Activated CD4-positive, CD25-positive, alpha-beta regulatory T cell treated with anti-CD3 and anti-CD28 coated beads, Interleukin-2, amount 50 U/mL, for 16 hours (primary cell): ENCODE measurements at places on chromosomes 2 and 18.

- no peak for DNase-seq
These were observed 2.6 kb upstream of the HNRNPLL start for GRCh38 chr2:38605298-38605830.

- no peak for DNase-seq
These were observed 43.5 kb upstream of the KCNG2 start for GRCh38 chr18:79754022-79754761.

- no peak for DNase-seq
These were observed 488.6 kb upstream of the SMIM21 start for GRCh38 chr18:75915941-75916623.

DNA sequence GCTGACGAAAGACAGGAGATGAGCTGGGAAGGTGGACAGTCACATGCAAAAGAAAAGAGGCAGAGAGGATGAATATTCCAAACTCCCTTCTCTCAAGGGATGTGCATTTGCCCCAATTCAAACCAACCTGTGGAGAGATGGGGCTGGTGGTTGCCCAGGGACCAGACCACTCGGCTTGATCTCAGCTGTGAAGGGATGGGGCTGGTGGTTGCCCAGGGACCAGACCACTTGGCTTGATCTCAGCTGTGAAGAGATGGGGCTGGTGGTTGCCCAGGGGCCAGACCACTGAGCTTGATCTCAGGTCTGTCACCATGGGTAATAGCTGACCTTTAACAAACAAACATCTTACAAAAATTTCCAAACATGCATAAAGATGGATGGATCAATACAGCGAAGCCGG lies 42.5 kb upstream of the SALL3 start:
- no peak for DNase-seq

DNA sequence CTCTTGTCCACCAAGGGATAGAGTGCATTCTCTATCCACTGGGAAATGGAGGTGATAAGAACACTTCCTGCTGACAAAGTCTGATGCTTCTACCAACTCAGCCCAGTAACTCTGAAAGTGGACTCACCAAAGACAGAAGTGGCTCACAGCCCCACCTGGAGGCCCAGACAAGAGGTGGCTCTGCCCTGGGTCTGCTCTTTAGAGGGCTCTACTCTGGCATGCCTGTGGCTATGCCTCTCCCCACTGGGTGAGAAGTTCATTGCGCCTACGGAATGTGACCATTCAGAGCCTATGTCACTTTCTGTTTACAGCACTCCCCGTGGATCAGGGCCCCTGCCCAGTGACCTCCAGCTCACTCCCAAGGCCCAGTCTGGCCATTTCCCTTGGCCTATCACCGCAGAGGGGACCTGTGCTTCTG lies 13.5 kb upstream of the XDH start:
- DNase-seq, result no peak

DNA sequence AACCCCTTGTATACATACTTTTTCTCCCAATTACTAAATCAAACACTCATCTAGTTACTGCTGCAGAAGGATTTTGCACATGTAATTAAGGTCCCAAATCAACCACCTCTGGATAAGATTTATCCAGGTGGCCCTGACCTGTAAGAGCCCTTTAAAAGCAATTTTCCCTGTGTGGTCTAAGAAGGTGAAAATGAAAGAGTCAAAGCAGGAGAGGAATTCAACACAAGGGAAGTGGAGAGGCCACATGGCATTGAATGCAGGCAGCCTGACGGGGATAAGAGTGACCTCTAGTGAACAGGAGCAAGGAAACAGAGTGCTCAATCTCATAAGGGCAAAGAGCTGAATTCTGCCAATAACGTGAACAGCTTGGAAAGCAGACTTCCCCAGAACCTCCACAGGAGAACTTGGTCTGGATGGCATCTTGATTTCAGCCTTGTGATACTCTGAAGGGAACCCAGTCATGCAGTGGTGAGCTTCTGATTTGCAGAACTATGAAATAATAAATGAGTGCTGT lies 27.2 kb downstream of the PPP3R1 start:
- no peak for DNase-seq

GRCh38 chr2:30869988-30870387 lies 62.7 kb upstream of the CAPN13 start:
- no peak for DNase-seq

GRCh38 chr2:234788841-234789240 lies 163.0 kb upstream of the SH3BP4 start:
- DNase-seq, result no peak

DNA sequence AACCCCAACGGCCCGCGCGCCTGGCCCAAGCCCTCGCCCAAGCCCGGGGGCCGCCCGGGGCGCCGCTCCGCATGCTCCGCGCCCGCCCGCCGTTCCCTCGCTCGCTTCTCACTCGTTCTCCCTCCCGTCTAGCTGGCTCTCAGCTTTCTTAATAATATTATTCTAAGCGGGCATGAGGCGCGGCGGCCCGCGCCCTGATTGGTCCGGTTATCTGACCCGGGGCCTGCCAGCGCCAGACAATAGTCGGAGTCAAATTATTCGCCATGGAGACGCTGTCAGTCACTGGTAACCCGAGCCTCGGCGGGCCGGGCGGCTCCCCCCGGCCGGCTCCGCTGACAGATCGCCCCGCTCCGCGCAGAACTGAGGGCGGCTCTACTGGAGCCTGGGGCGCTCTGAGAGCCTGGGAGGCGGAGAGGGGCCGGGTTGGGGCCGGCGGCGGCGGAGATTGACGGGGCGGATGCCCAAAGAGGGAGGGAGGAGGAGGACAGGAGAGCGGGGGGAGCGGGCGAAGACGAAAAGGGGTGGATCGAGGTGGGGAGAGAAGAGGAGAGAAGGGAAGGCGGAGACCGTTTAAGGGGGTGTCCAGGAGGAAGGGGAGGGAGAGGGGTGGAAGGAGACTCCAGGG lies at the start of gene SIX2:
TSS of gene SIX2 (minus strand) at position 150 of the 625 bp plus-strand sequence. CDS start 342 bp downstream, outside the sequence.
- DNase-seq, result no peak

- DNase-seq, result no peak
These were observed 277.4 kb downstream of the SETBP1 start for GRCh38 chr18:44958040-44958439.

DNA sequence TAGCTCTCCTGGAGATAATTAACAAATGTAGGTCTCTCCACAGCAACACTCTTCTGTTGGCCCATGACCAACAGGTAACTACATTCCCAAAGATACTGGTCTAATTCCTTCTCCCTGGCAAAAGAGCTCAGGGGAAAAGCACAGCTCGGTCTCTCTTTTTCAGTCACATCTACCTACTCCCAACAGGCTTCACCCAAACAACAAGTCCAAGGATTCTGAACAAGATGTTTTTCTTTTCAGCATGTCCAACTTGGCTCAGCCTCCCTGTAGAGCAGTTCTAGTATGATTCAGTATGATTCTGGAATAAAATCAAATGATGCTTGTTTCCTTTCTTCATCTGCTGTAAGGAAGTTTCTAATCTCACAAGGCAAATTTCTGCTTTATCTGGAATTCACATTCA lies 1704.8 kb upstream of the PIK3C3 start:
- DNase-seq, result no peak

GRCh38 chr18:58215011-58215410 lies 171.0 kb downstream of the NEDD4L start:
- DNase-seq, result no peak

DNA sequence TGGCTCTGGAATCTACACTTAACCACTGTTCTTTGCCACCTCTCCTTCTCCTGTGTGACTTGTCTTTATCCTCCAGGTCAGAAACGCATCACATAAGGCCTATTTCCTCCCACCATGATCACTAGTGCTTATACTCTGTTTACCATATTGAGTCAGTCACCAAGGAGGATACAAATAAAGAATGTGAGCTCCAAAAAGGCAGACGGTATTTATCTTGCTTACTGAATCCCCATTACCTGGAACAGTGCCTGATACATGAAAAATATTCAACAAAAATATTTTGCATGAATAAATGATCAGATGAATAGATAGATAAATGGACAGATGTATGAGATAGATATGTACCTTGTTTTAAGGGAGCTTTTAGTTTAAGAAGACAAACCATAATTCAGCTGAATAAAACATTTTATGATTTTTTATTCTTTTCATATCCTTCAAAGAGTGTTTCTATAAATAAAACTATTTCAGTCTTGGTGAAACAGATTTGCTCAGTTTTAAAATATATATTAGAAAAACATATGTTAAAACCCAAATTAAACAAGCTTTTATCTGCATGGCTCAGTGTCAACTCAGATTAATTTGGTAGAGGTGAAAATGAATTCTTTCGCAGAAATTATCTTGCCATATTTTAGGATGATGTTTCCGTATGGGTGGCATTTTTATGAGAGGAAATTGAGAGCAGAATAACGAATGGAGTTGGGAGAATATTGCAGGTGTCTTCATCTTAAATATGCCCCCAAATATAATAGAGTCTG lies 799.9 kb downstream of the DCC start:
- DNase-seq, result no peak

DNA sequence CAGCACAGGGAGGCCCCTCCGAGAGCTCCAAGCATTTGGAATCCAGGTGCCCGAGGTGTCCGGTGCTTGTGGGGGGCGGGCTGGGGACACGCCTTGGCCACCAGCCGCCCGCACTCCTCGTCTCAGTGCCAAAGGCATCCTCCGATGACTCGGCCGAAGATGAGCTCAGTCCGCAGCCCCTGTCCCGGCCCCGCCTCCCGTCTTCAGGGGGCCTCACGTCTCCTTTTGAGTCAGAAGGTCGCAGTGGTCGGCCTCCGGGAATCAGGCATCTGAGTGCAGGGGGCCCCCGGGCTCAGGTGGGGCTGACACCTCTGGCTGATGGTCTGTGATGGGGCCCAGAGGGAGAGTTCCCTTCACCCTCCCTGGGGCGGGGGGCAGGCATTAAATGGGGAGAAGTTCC lies 74.8 kb downstream of the NFATC1 start:
- DNase-seq, result no peak

GRCh38 chr2:233079953-233080835 lies 20.1 kb downstream of the INPP5D start:
- no peak for DNase-seq

DNA sequence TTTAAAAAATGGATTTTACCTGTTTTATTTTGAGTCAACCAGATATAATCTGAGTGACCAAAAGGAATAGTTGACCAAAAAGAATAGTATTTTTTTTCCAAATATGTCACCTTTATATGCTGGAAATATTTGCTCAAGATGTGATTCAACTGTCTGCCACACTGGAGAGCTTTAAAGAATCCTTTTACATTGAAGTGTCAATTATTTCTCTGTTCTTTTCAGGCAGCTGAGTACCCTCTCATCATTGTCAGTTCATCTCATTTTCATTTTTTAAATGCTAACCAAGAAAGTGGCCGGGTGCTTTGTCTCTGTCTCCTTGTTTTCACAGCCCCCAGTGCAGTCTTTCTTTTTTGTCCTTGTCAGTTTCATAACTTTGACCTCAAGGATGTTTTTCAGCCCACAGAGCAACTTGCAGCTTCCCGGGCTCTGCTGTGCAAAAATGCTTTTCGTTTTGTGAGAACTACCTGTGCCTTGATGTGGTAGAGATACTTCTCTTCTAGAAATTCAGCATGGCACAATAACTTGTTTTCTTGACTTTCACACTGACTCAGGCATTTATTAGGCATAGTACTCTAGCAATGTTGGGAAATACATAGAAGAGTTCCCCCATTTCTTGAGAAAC lies 23.4 kb upstream of the CERS6 start:
- DNase-seq, result no peak

DNA sequence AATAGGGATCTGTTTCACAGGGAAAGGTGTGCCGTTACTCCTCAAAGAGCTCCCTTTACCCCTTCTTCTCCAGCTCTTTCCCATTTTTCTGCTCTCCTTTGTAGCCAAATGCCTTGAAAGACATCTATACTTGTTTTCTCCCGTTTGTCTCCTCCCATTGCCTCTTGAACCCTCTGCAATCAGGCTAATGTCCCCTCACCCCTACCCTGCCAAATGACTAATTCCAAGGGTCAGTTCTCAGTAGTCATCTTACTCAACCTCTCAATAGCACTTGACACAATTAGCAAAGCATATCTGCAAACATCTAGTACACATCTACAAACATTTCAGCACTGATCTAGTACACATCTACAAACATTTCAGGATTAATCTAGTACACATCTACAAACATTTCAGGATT lies 12.6 kb downstream of the MRO start:
- DNase-seq, result no peak

GRCh38 chr2:188705191-188705590 lies 269.0 kb upstream of the COL3A1 start:
- no peak for DNase-seq

DNA sequence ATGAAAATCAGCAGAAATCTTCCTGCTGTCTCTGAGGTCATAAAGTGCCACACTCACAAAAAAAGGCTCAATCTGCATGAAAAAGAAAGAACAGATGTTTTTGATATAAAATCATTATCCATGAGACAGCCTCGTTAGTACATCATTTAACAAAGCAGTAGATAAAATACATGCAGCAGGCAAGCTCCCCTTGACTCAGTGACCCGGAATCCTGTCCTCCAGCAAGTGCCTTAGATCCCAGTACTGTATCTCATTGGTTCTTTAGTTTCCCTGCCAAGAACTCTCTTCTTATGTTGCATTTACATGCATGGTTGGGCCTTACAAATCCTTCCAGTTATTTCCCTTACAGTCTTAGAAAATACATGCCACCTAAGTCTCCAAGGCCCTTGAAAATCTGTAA lies 148.9 kb upstream of the CCDC195 start:
- DNase-seq, result no peak

DNA sequence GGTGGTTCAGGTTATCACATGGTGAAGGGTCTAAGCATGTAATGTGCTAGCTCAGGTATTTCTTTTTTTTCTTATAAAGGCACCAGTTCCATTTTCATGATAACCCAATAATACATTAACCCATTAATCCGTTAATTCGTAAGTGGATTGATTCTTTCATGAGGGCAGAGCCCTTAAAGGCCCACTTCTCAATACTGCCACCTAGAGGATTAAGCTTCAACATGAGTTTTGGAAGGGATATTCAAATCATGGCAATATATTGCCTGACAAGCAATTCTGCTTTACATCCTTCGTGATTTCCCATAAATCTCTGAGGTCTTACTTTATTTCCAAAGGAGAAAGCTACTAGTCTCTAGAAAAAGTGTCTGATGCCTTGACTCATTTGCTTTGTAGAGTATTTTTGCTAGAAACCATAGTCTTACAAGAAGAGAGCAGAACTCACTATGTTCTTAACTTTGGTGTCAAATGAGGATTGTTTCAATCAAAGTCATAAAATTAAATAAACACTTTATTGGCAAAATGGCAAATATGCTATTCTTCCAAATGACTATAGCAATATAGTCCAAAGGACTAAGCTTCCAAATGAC lies 271.3 kb downstream of the KCNS3 start:
- DNase-seq, result no peak

DNA sequence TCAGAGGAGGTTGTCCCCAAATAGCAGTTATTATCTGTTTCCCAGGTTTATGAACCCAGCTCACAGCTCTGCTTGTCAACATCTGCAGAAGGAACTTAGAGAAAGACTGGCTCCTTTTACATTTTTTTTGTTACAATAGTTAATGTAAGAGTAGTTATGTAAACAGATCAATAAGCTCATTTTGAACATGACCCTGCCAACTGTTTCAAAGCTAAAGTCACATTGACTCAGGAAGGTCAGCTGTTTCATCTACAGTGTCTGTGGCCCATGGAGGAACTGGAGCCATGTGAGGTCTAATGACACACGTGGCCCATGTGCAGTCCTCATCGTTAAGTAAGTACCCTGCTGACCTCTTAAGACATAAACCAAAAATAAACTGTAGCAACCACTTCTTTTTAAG lies 97.1 kb downstream of the SH3RF3 start:
- no peak for DNase-seq

GRCh38 chr2:215712871-215713790 lies 277.3 kb upstream of the FN1 start:
- DNase-seq, result no peak
